IMR-90 (cell line): ENCODE measurements at places on chromosomes 5 and 9. TPM values are rescaled to one million over a fixed set of nuclear protein-coding genes. Genes with fewer than 3 reads are reported as not detected.

TAF11L10 gene
- not detected in 2 replicates for total RNA-seq

EDIL3 gene
- total RNA-seq = 82.8 and 101 TPM in 2 replicates

FSTL4 gene
- 0.18 TPM in 1 of 2 replicates, not detected in the other for total RNA-seq

C9orf153 gene
- not detected in 2 replicates for total RNA-seq

SGCD gene
- total RNA-seq = 10.6 TPM in 2 replicates

WDR31 gene
- total RNA-seq = 0.28 and 0.36 TPM in 2 replicates

TXNDC8 gene
- not detected in 2 replicates for total RNA-seq

SUSD3 gene
- 0.28 and 0.54 TPM in 2 replicates for total RNA-seq

PALM2AKAP2 gene
- 14.2 and 20.6 TPM in 2 replicates for total RNA-seq

DNA sequence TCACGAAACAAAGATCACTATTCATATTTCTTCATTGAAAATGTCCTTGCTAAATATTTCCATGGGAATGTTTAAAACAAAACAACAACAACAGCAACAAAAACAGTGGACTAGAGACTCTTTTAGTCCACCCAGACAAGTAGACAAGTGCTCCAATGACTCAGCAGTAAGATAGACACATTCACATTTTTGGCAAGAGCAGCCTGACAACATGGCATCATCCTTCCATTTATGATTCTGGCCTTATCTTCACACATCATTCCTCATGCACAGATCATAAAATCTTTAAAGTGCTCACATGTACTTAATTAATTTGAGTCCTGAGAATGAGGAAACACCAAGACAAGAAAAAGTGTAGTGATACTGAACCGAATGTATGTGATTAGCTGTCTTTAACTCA is 132.6 kb upstream of the PDE4D start:
- no peaks in the 10 kb centered on the region for H3K36me3 ChIP-seq
- H3K27me3 ChIP-seq = no peaks in the 10 kb centered on the region
- peak; percentile 0 for DNase-seq
- no peak overlapping the region for H3K27ac ChIP-seq
- H3K4me1 ChIP-seq = no peaks in the 10 kb centered on the region

GRCh38 chr5:145198525-145199260 is 636.4 kb downstream of the PRELID2 start:
- no peak overlapping the region for H3K27ac ChIP-seq
- no peaks in the 10 kb centered on the region for H3K36me3 ChIP-seq
- DNase-seq = peak; percentile 19

- DNase-seq = no peak
- H3K27me3 ChIP-seq = no peaks in the 10 kb centered on the region
- no peaks in the 10 kb centered on the region for H3K36me3 ChIP-seq
Measured at GRCh38 chr5:89934069-89934468, 475.5 kb downstream of the CETN3 start.

DNA sequence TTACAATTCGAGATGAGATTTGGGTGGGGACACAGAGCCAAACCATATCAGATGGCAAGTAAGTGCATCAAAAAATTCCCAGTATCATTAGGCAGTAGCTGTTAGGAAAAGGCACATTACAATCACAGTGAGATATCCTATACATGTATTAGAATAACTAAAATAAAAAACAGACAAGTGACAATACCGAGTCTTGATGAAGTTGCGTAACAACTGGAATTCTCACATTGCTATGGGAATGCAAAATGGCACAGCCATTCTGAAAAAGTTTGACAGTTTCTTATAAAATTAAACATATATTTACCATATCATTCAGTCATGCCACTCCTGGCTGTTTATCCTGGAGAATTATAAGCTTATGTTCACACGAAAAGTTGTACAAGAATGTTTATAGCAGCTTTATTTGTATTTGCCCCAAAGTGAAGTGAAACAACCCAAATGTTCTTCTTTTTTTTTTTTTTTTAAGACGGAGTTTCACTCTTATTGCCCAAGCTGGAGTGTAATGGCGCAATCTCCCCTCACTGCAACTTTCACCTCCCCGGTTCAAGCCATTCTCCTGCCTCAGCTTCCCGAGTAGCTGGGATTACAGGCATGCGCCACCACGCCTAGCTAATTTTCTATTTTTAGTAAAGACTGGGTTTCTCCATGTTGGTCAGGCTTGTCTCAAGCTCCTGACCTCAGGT is 93.1 kb upstream of the TLE1 start:
- no peak overlapping the region for H3K4me3 ChIP-seq
- no peak for DNase-seq
- H3K36me3 ChIP-seq = no peaks in the 10 kb centered on the region
- H3K4me1 ChIP-seq = no peaks in the 10 kb centered on the region; the same call in 1 of the 2 replicates
- H3K27ac ChIP-seq = no peak overlapping the region
- H3K27me3 ChIP-seq = no peaks in the 10 kb centered on the region

GRCh38 chr5:68554571-68555279 is 339.2 kb downstream of the PIK3R1 start:
- no peak overlapping the region for H3K4me3 ChIP-seq
- peaks cover 9% of the 10 kb centered on the region for H3K4me1 ChIP-seq
- peak; percentile 59 for DNase-seq
- no peak overlapping the region for H3K27ac ChIP-seq
- no peaks in the 10 kb centered on the region for H3K27me3 ChIP-seq
